Right kidney (tissue), 9 donors: ENCODE measurements at places on chromosomes 13 and 19.

GRCh38 chr19:14063105-14063504 is 1.2 kb upstream of the PALM3 start:
- DNase-seq: no peak

DNA sequence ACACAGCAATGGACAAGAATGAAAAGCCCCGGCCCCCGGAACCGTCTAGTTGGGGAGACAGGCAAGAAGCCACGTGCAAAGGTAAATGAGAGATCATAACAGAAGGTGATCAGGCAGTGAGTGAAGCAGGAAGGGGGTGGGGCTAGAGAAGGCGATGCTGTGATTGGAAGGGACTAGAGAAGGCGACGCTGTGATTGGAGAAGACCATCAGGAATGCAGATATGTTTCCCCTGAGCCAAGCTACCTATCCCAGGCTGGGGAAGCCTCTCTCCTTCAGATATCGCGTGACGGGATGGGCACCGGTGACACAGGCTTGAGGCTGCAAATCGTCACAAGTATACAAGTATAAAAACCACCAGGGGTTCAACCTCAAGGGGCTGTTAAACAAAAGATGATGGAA is 21.8 kb downstream of the DCAF15 start:
- no peak for DNase-seq

GRCh38 chr13:58300974-58301681 is 669.6 kb downstream of the PCDH17 start:
- no peak for DNase-seq

DNA sequence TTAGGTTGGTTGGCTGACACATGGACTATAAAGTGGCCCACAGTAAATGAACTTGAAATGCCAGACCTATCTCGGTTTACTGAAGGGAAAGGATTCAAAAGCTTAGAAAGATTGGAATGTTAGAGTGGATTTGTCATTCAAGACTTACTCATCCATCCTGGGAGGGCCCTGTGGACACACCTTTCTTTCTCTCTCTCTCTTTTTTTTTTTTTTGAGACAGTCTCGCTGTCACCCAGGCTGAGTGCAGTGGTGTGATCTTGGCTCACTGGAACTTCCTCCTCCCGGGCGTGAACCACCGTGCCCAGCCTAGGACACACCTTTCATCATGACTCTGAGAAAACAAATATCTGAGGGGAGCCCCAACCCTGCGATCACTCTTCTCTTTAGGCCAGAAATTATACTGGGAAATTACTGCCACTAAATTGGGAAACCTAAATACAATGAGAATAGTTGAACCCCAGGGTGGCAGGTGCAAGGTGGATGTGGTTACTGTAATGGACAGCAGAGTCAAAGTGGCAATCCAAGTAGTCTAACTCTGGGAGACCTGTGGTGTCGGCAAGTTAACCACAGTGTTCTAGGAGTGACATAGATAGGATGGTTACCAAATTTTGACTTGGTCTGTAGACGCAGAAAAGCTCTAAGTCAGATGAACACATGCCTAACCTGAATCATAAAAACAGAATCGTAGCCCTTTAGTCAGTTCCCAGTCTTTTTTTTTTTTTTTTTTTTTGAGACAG is 47.1 kb upstream of the ZMYM5 start:
- no peak for DNase-seq

- no peak for DNase-seq
Observed at GRCh38 chr19:7769171-7769570, 6.1 kb downstream of the CLEC4M start.

GRCh38 chr13:91762957-91763356 is 364.5 kb downstream of the GPC5 start:
- DNase-seq: no peak

DNA sequence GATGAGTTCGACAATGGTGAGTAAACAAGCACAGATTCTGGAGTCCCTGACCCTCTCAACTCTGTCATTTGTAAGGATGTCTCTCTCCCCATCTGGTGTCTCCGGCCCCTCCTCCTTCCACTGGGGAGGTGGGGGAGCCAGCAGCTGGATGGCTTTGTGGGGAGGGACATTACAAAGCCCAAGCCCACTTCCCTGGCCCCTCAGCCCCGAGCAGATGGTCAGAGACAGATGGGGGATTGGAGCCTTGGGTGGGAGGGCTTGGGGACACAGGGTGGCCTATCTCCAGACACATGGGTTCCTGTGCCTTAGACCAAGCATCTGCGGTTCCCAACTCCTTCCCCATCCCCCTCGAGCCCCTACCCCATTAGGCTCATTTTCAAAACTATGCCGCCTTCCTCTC is 2.5 kb downstream of the TIMM50 start:
- DNase-seq: no peak

DNA sequence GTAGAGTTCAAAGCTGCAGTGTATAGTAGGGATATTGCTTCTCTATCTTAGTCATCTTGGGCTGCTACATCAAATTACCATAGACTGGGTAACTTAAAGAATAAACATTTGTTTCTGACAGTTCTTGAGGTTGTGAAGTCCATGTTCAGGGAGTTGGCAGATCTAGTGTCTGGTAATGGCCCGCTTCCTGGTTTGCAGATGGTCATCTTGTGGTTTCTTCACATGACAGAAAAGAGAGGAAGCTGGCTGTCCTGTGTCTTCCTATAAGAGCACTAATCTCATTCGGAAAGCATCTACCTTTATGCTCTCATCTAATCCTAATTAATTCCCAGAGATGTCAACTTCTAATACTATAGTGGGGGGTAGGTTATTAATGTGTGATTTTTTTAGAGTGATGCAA is 6.2 kb downstream of the ZNF763 start:
- DNase-seq: no peak

DNA sequence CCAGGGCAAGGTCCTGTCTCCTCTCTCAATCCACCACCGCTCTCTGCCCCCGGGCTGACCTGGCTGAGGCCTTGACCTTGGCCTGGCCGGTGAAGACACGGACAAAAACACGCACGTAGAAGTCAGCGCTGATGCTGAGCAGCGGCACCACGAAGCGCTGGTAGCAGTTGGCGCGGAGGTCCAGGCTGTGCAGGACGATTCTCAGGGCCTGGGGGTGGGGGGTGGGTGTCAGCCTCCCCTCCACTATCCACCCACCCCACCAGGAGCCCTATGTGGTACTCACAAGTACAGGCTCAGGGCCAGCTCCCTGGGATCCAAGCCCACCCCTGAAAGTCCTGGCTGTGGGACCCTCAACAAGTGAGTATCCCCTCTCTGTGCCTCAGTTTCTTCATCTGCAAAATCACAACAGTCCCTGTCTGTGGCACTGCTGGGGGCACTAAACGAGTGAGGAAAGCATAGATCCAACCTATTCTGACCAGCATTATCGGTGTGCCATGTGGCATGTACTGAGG is 6.4 kb downstream of the TRMT1 start:
- no peak for DNase-seq

GRCh38 chr13:48923376-48923775 is 52.3 kb upstream of the FNDC3A start:
- no peak for DNase-seq

DNA sequence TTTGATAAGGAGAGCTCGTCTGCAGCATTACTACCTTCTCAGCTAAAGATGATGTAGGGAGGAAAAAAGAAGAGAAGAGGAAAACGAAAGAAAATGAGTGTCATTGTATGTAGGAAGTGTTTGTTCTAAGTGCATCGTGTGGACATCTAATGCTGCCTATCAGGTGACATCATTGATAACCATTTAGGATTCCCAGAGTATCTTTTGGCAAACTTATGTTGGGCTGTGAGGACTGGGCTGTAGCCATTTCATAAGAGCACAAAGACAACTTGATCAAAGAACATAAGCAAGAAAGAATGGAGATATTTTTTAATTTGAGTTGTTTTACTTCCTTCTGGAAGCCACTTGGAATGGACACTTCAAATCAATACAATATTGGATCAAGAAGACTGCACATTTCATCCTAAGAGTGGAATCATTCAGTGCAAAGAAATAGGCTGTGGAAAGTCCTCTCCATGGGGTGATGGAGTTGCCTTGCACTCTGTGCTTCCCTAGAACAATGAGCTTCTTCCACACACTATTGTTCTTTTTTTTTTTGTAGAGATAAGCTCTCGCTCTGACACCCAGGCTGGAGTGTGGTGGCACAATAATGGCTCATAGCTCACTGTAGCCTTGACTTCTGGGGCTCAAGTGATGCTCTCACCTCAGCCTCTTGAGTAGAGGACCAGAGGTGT is 52.4 kb upstream of the UBL3 start:
- DNase-seq: peak; percentile 25

GRCh38 chr19:41758846-41759245 is 3.5 kb downstream of the CEACAM6 start:
- DNase-seq: no peak

- DNase-seq: peak; percentile 25
Observed at GRCh38 chr13:65926750-65927171, 1303.4 kb downstream of the PCDH9 start.

GRCh38 chr13:100809856-100810255 is 135.3 kb upstream of the TMTC4 start:
- no peak for DNase-seq

DNA sequence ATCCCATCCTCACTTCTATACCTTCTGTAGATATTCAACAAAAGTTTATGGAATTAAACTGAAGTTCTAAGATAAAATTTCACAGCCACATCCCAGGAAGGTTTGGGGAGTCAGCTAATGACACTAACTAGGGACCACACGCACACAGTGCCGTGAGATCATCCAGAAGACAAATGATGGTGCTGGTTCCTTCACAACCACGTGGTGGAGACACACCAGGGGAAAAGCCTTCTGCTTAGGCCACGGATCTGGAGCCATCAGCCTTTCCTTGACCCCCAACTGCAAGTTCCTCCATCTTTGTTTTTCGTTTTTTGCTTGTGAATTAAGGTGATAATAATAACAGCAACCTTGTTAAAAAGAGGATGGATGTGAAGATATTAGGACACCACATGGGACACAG is 241.6 kb upstream of the MAB21L1 start:
- DNase-seq: no peak

GRCh38 chr19:54576411-54576976 is 2.9 kb downstream of the LILRA2 start:
- DNase-seq: no peak

DNA sequence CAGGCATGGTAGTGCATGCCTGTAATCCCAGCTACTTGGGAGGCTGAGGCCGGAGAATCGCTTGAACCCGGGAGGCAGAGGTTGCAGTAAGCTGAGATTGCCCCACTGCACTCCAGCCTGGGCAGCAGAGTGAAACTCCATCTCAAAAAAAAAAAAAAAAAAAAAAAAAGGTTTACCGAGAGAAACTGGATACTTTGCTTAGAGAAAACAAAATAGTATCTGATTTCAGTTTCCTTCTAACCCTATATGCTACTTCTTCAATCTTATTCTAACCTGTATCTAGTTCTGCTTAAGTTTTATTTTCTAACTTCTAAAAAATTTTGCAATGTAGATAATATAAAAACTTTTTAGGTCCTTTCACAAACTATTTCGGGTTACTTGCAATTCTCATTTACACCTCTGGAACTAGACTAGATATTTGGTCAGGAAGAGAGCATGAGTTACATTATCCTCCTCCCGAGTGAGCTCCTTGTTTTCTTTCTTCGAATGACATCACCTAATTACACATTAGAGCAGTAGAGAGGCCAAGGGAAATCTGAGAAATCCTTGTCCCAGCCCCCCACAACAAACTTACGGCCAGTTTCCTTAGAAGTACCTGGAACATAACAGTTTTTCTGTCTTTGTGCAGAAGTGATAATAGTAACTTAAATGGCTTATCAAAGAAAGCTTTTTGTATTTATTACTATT is 128.9 kb downstream of the B3GLCT start:
- DNase-seq: peak; percentile 28

DNA sequence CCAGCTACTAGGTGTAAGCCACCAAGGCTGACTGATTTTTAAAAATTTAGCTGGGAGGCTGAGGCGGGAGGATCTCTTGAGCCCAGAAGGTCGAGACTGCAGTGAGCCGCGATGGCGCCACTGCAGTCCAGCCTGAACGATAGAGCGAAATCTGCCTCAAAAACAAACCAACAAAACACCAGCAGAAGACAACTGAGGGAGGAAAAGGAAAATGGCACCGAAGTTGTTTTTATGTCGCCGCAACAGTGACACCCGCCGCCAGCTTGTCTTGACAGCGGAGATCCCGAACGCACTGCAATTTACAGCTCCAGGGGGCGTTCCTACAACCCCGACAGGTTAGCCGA is 298 bp upstream of the FAM98C start:
- DNase-seq: no peak

DNA sequence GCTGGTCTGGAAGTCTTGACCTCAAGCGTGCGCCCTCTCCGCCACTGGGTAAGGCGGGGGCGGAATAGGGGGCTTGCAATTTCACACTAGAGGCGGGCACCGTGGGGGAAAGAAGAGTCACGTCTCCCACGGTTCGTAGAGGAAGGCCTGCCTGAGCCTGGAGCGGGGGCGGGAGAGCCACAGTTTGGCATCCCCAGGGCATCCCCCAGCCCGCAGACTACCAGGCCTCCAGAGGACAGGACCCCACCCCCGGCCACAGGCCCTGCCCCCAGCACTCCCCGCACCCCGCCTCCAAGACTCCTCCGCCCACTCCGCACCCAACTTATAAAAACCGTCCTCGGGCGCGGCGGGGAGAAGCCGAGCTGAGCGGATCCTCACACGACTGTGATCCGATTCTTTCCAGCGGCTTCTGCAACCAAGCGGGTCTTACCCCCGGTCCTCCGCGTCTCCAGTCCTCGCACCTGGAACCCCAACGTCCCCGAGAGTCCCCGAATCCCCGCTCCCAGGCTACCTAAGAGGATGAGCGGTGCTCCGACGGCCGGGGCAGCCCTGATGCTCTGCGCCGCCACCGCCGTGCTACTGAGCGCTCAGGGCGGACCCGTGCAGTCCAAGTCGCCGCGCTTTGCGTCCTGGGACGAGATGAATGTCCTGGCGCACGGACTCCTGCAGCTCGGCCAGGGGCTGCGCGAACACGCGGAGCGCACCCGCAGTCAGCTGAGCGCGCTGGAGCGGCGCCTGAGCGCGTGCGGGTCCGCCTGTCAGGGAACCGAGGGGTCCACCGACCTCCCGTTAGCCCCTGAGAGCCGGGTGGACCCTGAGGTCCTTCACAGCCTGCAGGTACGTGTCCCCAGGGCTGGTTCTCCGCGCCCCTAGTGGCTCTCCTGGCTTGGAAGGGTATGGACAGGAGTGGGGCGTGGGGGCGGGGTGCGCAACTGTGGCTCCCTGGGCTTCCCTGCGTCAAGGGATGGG is at the start of gene ANGPTL4:
TSS of gene ANGPTL4 (plus strand) at position 353 of the 969 bp plus-strand sequence. CDS start at position 520, 167 bp downstream.
- DNase-seq: peak; percentile 81

GRCh38 chr19:27679399-27679798 is 1533.6 kb downstream of the UQCRFS1 start:
- DNase-seq: no peak

DNA sequence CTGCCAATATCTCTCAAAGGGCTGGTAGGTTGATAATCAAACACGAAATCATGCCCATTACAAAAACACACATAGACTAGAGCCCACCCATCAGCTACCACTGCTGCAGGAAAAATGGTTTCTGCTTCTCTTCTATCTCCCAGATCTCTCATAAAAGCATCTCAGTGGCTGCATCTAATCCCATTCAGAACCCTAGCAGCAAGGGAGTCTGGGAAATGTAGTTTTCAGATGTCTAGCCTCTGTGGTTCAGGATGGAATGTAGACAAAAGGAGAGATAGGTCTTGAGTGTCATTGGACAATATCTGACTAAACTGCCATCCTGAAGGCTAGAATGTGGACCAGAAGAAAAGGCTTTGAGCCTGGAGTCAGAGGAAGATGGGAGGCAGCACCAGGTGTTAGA is 32.1 kb downstream of the RDH8 start:
- DNase-seq: no peak

- DNase-seq: no peak
Observed at GRCh38 chr13:66940113-66940512, 290.0 kb downstream of the PCDH9 start.
